Omental fat pad (tissue), 4 donors: ENCODE measurements at places on chromosomes 6 and 20. TPM values are rescaled to one million over a fixed set of nuclear protein-coding genes. Genes with fewer than 3 reads are reported as not detected.

The OR11A1 gene
- total RNA-seq: not detected

The NHSL1 gene
- total RNA-seq: 18.1 TPM

The NKX2-2 gene
- not detected for total RNA-seq

The OR2H1 gene
- not detected for total RNA-seq

- DNase-seq: no peak
Observed at GRCh38 chr20:21508230-21509078, 5.4 kb downstream of the NKX2-2 start.

DNA sequence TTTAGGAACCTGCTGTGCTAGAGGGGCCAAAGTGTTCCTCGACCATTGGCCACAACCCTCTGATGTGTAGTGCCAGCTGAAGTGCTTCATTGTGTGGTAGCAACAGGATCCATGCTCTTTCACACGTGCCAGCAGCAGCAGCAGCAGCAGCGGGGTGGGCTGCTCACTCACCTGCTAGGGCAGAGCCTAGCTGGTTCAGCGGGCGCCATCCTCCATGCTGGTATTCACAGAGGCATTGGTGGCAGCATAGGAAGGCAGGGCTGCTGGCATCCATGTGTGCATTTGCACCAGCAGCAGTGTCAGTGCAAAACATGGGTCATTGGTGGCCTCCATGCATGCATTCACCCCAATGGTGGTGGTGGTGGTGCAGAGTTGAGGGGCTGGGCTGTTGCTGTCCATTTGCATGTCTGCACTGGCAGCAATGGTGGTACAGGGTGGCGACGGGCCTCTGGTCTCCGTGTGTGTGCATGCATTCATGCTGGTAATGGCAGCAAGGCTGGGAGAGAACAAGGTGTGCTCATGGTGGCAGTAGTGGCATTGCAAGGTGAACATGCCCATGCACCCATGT lies 13.2 kb upstream of the TINAG start:
- no peak for DNase-seq

- DNase-seq: no peak
Observed at GRCh38 chr6:44576132-44576631, 188.7 kb downstream of the CDC5L start.

GRCh38 chr20:21049305-21049828 lies 56.8 kb downstream of the LINC00237 start:
- DNase-seq: no peak
